ENCODE measurements at places on chromosomes 6 and 20.
A peak's percentile ranks its signal among the peaks of the same experiment; 100 is the strongest.

GRCh38 chr6:16319813-16320532, 81.6 kb downstream of the GMPR start:
- DNase-seq: peak; percentile 94

DNA sequence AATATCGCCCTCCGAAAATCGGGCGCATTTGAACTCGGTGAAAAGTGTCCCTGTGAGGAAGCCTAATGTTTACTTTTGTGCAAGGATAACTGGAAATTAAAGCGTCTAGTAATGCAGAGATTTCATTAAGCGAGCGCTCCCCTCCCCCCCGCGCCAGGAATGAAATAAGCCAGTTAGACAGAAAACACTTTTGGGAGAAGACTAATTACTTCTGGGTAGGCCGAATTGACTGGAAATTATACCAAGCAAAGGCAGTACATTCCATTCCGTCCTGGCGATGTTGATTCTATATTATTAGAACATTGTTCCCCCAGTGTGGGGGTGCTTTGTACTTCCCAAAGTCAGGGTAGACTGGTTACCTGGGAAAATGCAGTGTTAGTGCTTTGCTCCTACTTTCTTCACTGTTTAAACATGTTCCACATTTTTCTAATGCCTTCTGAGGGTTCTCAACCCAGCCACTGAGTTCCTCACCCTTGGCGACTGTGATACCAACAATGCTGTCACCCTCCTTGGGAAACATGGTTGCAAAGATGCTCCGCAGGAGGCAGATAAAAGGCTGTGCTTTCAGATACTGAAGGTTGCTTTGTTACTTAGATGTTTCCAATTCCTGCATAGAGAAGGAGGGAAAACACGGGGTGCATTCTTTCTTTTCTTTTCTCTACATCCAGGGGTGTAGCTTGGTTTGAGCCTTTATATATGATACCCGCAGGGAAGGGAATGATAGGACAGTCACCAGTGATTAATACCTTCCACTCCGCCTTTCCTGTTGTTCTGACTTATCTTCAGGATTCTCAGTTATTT, 2.6 kb downstream of the GJA1 start:
- DNase-seq: no peak

GRCh38 chr6:148590883-148591282, 155.9 kb upstream of the UST start:
- DNase-seq: no peak

GRCh38 chr6:157551041-157551832, 170.2 kb downstream of the ZDHHC14 start:
- DNase-seq: no peak

DNA sequence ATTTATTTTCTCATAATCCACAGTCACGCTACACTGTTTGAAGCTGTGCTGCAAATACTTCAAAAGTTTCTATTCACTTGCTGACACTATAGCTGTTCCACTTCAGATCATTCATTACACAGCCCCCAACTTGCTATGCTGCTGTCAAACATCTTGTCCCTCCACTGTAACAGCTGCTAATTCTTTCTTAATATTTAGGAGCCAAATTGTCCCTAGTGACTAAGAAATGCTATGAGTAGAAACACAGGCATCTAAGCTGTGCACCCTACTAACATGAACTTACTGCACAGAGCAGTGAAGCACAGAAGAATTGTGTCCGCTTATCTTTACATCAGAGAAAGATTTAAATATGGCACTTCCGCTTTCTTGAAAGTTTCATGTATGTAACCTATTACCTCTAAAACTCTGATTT, 91.3 kb downstream of the PDE10A start:
- no peak for DNase-seq

- DNase-seq: no peak
Measured at GRCh38 chr6:119683031-119683430, 333.5 kb upstream of the MAN1A1 start.

DNA sequence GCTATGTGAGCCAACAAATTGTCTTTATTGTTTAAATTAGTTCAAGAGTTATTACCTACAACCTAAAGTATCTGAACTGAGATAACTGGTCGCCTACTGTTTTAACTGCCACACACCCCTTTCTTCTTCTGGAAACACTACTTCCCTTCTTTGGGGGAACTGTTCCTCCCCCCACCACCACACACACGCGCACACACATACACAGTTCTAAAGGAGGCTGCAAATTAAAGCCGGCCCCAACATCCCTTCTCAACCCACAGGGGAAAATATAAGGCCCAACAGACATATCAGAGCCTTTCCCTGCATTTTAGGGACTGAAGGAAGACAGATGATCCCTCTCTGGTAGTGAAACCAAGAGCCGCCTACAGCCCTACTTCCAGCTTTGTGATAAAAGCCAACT, 348.0 kb upstream of the JARID2 start:
- DNase-seq: no peak

GRCh38 chr20:12207875-12208274, 290.2 kb downstream of the BTBD3 start:
- DNase-seq: no peak

GRCh38 chr6:13461805-13462204, 25.6 kb downstream of the GFOD1 start:
- no peak for DNase-seq

- DNase-seq: no peak
Measured at GRCh38 chr20:35290887-35291417, 1.3 kb downstream of the FAM83C start.

- no peak for DNase-seq
Measured at GRCh38 chr6:83696674-83697073, 12.2 kb downstream of the SNAP91 start.

DNA sequence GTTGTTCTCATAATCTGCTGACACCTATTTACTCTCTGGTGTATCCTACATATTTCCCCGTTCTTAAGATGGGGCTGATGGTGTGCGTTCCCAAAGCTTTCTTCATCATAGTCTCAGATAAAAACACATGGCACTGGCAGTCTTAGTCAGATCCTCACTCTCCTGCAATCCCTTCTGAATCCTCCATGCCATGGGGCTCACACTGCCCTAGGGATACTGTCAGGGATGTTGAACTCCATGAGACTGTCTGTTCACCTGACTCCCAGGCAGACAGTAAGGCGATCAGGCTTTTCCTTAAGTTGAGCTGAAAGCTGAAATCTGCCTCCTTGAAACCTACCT, 76.0 kb downstream of the SLX4IP start:
- no peak for DNase-seq

- DNase-seq: no peak
Measured at GRCh38 chr6:1832844-1833787, 223.4 kb downstream of the FOXC1 start.

DNA sequence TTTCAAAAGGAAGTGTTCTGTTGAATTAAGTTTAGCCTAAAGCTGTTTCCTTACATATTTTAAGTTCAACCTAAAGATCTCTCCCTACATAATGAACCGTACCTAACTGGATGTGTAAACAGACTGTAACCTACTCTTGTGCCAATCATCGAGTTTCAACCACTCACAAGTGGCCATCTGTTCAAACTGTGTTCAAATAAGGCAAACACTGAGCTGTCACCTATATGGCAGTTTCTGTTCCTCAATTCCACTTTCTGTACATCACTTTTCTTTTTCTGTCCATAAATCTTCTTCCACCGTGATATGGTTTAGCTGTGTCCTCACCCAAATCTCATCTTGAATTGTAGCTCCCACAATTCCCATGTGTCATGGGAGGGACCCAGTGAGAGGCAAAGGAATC, 428.6 kb downstream of the HACE1 start:
- no peak for DNase-seq

DNA sequence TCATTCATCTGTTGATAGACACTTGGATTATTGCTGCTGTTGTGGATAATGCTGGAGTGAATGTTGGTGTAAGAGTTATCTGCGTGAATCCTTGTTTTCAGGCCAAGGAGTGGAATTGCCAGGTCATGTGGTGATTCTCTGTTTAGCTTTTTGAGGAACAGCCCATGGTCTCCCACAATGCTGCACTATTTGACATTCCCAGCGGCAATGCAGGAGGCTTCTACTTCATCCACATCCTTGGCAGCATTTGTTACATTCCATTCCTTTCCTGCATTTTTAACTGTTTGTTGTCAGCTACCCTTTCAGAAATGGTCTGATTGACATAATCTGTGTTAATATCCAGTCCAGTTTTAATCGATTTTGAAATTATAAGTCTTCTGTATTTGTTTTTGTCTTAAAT, 51.7 kb upstream of the CLDN20 start:
- DNase-seq: no peak

DNA sequence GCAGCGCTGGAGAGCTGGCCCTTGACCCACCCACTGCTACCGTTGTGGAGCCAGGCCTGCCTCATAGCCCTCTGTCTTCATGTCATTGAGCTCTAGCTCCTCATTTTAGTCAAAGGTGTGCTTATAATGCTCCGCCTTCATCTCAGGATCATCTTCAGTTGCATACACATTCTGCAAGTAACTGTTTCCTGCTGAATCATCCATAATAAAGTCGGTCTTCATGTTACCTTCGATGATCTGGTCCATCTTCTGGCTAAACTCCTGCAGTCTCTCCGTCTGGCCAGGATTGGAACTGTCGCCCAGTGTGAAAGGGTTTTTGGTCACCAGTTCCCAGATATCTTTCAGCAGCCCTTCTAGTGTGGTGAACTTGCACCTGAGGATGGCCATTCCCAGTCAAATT, 62.6 kb upstream of the ARMC2 start:
- DNase-seq: no peak
